ENCODE measurements at places on chromosomes 12 and 14.
A peak's percentile ranks its signal among the peaks of the same experiment; 100 is the strongest.

- DNase-seq = no peak
Observed at GRCh38 chr12:81128930-81129554, 51.2 kb downstream of the ACSS3 start.

GRCh38 chr14:29222671-29223268 lies 456.2 kb downstream of the FOXG1 start:
- DNase-seq = no peak

GRCh38 chr14:105993814-105994213 lies 467.4 kb downstream of the TMEM121 start:
- DNase-seq = peak; percentile 29

- DNase-seq = no peak
Observed at GRCh38 chr14:38721822-38722431, 381.1 kb downstream of the SEC23A start.

- no peak for DNase-seq
Observed at GRCh38 chr12:124188561-124189405, 106.1 kb upstream of the RFLNA start.

DNA sequence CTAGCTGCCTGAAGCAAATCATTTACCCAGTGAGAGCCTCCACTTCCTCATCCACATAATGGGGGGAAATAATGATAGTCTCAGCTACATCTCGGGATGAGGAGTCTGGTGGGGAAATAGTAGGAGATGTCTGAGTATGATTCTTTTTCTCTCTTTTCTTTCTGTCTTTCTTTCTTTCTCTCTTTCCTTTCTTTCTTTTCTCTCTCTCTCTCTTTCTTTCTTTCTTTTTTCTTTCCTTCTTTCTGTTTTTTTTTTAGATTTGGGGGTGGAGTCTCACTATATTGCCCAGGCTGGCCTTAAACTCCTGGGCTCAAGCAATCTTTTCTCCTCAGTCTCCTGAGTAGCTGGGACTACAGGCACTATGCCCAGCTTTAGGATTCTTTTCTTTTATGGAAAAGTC lies 12.8 kb downstream of the HOXC4 start:
- DNase-seq = no peak

- DNase-seq = no peak
Observed at GRCh38 chr12:115659422-115659821, 618.1 kb downstream of the MED13L start.

- DNase-seq = no peak
Observed at GRCh38 chr12:55652352-55652751, 15.7 kb downstream of the OR10P1 start.

GRCh38 chr14:72617391-72618031 lies 276.4 kb downstream of the DPF3 start:
- no peak for DNase-seq

DNA sequence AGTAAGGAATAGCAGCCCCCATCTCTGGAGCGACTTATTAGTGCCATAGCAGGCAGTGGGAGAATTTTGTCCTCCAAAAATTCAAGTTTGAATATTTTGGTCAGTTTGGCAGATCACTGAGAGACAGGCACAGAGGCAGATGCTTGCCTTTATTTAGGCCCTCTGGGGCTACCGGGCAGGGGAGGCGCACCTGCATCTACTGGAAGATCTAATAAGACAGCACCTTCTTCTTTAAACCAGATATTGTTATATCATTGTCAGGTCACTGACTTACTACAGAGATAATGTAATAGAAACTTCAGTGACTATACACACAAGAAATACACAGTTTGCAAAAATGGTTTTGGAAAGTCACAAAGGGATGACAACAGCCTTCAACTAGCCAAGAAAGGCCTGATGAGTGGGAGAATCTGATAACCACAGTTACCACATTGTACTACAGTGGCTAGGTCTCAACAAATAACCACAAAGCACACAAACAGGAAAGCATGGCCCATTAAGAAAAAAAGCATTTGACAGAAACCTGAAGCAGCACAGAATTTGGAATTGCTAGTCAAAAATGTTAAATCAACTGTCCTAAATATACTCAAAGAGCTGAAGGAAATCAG lies 56.8 kb downstream of the CDK17 start:
- no peak for DNase-seq

DNA sequence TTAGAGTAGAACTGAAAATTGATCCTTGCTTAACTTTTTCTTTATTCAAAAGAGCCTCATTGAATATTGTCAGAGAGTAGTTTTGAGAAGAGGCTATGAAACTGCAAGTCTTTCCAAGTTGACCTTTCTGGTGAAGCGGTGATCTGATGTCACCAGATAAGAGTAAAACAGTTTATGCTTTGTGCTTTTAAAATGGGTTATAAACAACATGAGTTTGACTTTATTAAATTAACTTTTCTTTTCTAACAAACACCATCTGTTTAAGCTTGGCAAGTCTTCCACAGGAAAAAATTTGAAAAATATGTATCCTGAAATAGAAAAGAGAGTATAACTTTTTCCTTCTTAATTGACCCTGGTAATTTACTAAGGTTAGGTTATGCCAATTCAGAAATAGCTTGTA lies 408.7 kb upstream of the NOVA1 start:
- DNase-seq = no peak

- DNase-seq = no peak
Observed at GRCh38 chr14:98633380-98633779, 638.6 kb downstream of the BCL11B start.

- no peak for DNase-seq
Observed at GRCh38 chr12:102501773-102502172, 21.4 kb upstream of the IGF1 start.

DNA sequence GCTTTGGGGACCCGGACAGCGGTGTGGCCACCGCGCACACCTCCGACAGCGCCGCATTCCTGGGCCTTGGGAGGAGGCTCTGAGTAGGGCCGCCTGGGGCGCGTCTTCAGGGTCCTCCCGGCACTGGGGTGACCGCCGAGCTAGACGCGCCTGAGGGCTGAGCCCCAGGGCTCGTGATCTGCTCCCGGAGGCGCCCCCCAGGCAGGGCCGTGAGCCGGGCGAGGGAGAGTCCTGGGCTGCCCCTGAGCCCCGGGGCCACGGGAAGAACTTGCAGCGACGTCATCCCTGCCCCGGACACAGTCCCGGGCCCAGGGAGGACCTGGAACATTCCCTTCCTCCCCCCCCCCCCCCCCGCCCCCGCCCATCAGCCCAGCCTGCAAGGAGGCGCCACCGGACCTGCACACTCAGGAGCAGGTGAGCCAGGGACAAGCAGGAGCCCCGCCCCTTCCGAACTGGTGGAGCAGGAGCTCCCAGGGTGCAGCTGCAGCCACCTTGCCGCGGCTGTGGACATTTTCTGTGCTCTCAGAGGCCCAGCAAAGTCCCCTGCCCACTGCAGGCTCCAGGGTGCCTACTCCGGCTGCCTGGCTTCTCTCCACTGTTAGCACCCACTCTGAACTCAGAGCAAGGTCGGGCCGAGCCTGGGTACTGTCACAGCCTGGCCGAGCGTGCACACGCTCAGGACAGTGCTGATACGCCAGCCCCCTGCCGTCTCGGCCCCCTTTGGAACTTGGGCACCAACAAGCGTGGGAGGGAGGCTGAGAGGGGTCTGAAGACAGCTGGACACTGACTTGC lies 50.7 kb downstream of the A2M start:
- DNase-seq = no peak

DNA sequence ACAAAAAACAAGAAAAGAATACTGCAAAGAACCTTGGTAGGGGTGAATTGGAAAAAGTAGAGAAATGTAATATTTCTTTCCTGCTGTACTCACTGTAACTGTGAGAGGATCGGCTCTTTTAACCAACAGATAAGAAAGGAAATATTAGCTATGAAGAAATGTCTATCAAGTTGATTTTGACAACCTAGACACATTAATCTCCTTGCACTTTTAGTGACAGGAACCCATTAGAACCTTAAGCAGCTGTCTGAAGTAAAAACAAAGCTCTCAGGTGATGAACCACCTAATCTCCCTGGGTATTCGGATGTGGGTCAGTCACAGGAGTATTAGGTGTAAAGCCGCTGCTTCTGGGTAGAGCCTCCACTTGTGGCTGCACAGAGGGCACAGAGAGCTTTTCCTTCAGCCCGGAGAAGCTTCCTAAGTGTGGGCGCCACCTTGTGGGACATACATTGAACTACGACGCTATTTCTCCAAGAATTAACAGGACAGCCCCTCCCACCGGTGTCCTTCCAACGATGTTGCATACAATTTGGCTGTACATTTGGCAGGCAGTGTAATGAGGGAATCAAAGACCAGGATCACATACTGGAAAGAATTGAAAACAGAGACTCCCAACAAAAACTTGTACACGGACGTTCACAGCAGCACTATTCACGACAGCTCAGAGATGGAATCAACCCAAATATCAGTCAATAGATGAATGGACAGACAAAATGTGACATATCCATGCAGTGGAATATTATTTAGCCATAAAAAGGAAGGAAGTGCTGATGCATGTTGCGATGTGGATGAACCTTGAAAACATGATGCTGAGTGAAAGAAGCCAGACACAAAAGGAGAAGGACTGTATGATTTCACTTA lies 28.9 kb upstream of the MAPKAPK5 start:
- peak; percentile 29 for DNase-seq

DNA sequence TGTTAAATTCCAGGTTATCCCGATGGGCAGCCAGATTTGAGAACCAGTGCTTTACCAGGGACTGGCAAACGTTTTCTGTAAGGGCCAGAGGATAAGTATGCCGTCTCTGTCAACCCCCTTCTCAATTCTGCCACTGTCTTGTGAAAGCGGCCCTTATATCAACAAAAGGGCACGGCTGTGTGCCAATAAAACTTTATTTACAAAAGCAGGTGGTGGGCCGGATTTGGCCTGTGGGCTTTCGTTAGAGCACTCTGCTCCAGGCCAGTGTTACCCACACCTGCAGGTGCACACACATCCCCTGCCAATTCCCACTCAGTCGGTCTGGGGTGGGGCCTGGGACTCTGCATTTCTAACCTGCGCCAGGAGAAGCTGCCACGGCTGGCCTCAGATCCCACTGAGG lies 111.2 kb downstream of the RFLNA start:
- DNase-seq = no peak

DNA sequence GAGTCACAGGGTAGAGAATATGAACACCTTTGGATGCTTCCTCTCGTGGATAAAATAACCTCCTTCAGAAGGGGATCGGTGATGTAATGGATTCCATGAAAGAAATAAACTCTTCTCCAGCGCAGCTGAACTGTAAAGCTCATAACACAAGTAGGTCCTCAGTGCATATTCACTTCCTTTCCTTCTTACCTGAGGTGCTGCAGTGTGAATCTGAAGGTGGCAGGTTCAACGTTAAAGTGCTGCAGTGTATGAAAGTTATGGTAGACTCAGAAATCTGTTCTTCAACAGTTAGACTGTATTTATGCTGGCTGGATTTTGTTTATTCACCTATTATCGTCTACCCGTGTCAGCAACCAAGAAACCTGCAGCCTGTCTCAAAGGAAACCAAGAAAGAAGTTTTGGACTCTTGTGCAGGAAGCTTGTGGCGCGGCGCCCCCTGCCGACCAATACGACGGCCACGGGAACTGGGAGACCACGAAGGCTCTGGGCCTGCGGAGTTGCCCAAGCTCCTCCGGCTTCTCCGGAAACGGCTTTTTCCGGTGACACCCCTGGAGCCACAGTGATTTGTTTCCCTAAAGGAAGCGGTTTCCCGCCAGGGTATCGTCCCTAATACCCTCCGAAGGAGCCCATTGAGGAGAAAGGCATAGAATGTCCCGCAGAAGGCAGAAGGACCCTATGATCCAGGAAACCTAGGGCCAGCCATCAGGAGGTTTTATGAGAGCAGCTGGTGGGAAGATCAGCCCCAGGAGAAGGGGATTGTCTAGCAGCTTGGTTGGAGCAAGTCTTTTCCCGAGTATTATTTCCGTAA lies 17.6 kb upstream of the RNASE3 start:
- peak; percentile 57 for DNase-seq

DNA sequence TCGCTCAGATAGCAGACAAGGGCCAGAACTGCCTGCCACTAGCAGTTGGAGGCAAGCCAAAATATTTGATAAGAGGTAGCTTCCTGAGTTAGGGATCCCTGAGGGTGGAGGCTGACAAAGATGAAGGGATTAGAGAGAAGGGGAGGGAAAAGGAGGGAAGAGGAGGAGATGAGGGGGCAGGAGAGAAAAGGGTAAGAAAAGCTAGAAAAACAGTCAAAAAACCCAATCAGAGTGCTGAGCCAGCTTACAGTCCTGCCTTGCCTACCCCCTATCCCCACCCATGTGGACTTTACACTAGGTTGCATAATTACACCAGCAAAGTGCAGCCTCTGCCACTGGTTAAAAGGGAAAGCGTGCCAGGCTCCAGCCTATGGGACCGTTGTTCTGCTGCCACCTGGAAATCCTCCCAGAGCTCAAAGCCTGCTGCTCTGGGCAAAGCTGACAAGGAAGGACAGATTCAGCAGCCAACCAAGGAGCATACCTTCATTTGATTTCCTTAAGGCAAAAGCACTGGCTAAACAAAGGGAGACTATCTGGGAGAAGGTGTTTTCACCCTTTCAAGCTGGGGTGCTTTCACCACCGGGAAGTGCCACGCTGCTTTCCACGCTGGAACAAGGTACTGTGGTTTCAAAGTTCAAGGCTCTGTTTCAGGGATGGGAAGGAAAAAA lies 3.8 kb upstream of the NUMB start:
- no peak for DNase-seq

DNA sequence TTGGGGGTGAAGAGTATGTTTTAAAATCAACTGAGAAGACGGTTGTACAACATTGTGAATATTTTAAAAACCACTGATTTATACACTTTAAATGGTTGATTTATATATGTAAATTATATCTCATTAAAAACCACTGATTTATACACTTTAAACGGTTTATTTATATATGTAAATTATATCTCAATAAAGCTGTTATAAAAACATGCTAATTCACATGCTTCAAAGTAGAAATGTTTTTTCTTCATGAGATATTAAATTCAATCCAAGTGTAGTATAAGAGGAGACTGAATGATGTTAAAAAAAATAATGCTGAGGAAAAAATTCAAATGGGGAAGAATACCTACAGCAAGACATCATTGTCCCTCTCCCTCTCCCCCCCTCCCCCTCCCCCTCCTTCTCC lies 92.9 kb downstream of the ATXN2 start:
- no peak for DNase-seq

DNA sequence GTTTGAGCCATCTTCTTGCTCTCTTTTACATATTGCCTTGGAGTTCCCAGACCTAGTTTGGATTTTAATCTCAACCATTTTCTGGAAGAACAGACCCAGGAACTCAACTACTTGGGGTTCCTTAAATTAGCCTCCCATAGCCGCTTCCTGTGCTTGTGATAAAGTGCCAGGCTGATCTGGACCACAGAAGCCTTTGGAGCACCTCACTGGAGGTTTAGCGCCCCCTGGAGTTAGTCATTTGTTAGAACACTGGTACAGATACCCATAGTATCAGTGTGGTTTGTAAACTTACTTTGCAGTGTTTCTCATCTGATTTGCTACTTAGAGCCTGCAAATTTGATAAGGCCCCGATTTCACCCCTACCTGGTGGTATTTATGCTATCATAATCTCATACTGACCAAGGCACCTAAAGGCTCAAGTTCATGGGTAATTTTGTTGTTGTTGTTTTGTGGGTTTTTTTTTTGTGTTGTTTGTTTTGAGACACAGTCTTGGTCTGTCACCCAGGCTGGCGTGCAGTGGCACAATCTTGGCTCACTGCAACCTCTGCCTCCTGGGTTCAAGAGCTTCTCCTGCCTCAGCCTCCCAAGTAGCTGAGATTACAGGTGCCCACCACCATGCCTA lies 3.7 kb downstream of the UNC119B start:
- DNase-seq = peak; percentile 38

- DNase-seq = no peak
Observed at GRCh38 chr14:105455086-105455640, 19.5 kb upstream of the CRIP2 start.

GRCh38 chr14:39547845-39548244 lies 115.6 kb upstream of the FBXO33 start:
- DNase-seq = no peak

Data from stimulated activated CD8-positive, alpha-beta memory T cell treated with anti-CD3 and anti-CD28 coated beads, Interleukin-7, amount 100 ng/mL, for 4 hours (primary cell).